ENCODE measurements at places on chromosomes 6 and 20.
A peak's percentile ranks its signal among the peaks of the same experiment; 100 is the strongest.

- ATAC-seq, result no peak
Observed at GRCh38 chr6:96675597-96675996, 112.7 kb downstream of the FHL5 start.

DNA sequence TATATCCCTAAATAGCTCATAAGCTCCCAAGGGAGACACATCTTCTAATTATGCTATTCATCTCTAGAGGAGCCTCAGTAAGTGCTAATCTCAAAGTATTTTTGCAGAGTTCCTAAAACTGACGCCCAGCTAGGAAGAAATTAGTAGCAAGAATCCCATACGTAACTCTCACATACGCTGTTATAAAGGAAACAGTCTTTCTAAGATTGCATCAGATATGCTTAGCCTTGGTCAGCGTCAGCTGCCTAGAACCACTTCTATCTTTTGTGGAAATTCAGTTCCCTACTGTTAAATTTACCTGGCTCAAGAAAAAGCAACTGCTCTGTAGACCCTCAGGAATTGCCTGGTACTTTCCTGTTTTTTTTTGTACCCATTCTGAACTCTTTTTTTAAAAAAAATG is 13.6 kb downstream of the RIPOR2 start:
- ATAC-seq, result peak; percentile 3

- no peak for ATAC-seq
Observed at GRCh38 chr6:20853828-20854227, 319.6 kb downstream of the CDKAL1 start.

DNA sequence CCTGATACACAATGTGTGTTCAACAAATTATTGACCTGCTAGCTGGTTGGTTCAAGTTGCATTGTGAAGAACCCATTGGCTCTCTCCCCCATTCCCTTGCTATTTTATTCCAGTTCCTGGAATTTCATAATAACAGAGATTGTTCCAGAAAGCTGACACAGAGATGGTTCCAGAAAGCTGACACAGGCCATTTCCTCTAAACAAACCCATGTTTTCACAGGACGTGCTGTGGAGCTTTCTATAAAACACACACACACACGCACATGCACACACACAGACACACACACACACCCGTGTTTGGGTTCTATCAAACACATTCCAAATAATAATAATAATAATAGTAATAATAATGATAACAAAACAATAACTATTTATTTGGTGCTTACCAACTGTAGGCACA is 259.1 kb downstream of the CLIC5 start:
- ATAC-seq, result no peak

- ATAC-seq, result no peak
Observed at GRCh38 chr6:113491376-113491775, 365.8 kb upstream of the MARCKS start.

DNA sequence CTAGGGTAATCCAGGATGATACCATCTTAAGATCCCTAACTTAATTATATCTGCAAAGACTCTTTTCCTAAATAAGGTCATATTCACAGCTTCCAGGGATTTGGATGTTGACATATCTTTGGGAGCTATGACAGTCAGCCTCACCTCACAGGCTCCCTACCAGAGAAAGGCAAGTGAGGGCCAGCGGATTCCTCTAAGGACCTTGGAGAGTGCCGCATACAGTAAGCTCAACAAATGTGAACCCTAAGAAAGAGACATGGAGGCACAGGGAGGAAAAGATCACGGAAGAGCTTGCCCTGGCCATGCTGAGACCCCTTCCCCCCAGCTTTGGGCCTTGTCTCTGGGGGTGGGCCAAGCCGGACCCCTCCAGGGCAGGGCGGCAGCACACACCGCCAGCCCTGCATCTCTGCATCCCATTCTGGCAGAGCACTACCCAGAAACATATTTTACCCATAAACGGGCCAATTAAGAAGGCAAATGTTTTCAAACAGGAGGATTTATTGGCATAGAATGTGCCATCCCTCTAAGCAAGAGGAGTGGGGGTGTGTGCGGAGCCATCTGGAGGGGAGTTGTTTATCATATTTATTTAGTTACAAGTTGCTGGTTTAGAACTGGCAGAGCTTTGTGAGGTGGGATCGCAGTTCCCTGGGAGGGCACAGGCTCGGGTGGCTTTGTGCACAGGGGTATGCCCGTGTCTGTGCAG is 55.4 kb downstream of the CHMP4B start:
- no peak for ATAC-seq

DNA sequence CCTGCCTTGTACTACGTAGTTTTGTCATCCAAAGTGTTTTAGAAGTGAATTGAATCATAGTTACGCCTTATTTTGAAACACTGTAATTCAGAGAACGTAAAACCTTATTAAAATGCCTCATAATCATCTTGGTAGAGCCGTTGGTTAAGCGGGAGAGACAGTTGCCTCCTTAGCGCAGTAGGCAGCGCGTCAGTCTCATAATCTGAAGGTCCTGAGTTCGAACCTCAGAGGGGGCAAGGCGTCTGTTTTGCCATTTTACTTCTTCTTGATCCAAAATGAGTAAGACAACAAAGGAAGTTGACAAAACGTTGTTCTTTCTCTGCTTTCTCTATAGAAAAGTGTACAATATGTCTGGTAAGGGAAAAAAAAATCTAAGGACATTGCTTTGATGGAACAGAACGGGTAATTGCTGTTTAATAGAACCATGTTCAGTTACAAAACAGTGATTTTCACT is 20.7 kb upstream of the TRIM27 start:
- peak; percentile 37 for ATAC-seq

- no peak for ATAC-seq
Observed at GRCh38 chr6:79898076-79898475, 49.3 kb downstream of the ELOVL4 start.

- no peak for ATAC-seq
Observed at GRCh38 chr6:97240222-97240621, 42.8 kb downstream of the MMS22L start.

DNA sequence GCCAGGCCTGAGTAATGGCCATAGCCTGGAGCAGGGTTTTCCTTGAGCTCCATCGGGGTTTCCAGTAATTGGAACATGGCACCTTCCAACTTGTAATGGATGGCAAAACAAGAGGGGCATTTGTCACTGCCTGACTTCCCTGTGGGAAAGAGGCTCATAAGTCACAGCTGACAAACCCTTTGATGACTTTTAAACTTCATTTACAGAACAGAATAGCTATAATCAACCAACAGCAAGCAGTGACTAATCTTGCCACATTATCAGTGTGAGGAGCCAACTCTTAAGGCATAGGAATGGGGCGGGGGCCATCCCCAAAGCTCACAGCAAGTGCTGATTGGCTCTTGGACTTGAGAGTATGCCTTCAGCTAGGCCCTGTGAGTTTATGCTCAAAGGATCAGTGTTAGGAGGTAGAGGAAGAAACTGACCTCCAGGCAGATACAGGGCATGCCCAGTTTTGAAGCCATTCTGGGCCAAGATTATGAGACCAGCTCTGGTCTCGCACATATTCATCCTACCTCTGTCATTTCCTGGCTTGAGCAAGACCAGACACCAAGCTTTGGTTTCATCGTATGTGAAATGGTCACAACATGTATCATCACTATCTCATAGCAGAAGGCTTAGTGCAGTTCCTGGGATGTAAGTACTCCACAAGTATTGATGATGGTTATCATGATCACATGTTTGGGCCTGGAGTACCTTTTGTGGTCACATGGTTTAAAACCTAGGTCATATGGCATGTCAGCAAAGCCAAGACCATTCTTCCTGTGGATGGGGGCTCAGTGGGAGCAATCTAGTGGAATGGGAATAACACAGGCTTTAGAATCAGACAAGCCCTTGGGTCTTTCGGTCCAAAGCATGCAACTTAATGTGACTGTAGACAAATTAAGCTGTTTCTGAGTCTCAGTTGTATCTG is 49.2 kb downstream of the EIF2S2 start:
- ATAC-seq, result no peak

DNA sequence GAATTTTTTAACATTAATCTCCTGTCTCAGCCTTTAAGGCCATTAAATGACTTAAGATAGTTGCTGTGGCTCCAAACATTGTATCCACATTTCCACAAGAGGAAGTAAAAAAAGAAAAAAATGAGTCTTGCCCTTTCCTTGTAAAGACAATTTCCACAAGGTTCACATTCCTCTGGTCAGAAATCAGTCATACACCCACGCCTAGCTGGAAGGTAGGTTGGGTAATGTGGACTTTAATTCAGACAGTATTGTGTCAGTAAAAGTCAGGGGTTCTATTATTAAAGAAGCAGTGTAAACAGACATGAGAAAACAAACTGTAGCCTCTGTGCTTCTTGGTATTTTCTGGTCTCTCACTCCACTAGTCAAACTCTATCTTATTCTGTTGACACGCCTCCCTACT is 682.0 kb downstream of the GRIK2 start:
- no peak for ATAC-seq

GRCh38 chr20:63855363-63856097 is 5.8 kb upstream of the ABHD16B start:
- ATAC-seq, result no peak

DNA sequence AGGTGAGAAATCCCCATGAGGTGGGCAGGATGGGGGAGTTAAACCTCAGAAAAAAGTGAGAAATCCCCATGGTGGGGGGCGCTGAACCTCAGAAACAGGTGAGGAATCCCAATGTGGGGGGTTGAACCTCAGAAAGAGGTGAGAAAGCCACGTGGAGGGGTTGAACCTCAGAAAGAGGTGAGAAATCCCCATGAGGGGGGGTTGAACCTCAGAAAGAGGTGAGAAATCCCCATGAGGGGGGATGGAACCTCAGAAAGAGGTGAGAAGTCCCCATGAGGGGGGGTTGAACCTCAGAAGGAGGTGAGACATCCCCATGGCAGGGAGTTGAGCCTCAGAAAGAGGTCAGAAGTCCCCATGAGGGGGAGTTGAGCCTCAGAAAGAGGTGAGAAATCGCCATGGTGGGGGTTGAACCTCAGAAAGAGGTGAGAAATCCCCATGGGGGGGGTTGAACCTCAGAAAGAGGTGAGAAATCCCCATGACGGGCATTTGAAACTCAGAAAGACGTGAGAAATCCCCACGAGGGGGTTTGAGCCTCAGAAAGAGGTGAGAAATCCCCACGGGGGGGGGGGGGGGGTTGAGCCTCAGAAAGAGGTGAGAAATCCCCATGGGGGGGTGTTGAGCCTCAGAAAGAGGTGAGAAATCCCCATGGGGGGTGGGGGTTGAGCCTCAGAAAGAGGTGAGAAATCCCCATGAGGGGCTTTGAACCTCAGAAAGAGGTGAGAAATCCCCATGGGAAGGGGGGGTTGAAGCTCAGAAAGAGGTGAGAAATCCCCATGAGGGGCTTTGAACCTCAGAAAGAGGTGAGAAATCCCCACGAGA is 14.3 kb upstream of the GOPC start:
- no peak for ATAC-seq

GRCh38 chr6:1814279-1814678 is 204.6 kb downstream of the FOXC1 start:
- ATAC-seq, result no peak

- no peak for ATAC-seq
Observed at GRCh38 chr20:24686156-24686555, 216.7 kb downstream of the SYNDIG1 start.

GRCh38 chr20:4108495-4109306 is 93.3 kb upstream of the RNF24 start:
- ATAC-seq, result peak; percentile 57

DNA sequence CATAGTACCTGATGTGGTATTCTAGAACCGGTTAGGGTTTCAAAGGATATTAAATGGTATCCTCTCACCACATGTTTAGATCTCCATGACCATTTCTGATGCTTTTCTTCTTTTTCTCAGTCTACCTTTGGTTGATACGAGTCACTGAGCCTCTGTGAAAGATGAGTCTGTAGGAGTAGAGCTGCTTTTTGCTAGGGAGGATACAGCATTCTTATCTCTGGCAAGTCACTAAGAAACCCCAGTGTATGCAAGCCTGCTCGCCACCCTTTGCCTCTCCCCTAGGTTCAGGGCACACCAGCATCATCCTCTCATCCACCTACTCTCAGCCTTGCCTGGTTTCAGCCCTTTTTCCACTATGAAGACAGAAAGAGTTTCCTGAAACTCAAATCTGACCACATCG is 89.9 kb downstream of the MTFR2 start:
- ATAC-seq, result no peak

- no peak for ATAC-seq
Observed at GRCh38 chr6:93624408-93624807, 205.0 kb upstream of the EPHA7 start.

GRCh38 chr6:18284261-18284660 is 19.9 kb upstream of the DEK start:
- no peak for ATAC-seq

DNA sequence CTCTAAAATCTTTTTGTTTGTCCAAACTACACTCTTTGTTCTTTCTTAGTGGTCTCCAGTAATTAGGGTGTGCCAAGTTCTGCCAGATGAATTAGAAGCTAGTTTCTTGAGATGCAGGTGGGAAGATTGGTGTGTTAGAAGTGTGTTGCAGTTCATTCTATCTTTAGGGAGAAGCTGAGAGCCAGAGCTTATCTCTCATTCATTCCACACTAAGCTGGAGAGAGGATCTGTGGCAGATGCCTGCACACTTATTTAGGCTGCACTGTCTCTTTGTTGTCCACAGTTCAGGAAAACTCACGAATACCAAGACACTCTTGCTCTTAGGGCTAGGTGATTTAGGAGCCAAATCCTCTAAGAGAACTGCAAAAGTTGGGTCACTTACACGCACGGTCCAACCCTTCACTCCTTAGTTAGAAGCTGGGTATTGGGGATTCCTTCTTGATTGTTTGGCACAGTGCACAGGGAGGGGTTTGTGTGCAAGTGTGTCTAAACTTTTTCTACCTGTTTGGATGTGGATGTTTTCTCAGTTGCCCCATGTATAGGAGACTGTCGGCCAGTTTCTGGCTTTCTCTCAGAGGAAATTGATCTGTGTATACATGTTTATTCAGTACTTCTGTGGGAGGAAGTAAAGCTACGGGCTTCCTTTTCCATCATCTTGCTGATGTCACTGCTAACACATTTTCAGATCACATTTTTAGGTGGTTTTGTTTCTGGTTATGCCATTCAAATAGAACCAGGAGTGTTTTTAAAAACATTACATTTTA is 49.5 kb downstream of the SMAP1 start:
- no peak for ATAC-seq

GRCh38 chr6:153392156-153392555 is 261.1 kb upstream of the RGS17 start:
- no peak for ATAC-seq

DNA sequence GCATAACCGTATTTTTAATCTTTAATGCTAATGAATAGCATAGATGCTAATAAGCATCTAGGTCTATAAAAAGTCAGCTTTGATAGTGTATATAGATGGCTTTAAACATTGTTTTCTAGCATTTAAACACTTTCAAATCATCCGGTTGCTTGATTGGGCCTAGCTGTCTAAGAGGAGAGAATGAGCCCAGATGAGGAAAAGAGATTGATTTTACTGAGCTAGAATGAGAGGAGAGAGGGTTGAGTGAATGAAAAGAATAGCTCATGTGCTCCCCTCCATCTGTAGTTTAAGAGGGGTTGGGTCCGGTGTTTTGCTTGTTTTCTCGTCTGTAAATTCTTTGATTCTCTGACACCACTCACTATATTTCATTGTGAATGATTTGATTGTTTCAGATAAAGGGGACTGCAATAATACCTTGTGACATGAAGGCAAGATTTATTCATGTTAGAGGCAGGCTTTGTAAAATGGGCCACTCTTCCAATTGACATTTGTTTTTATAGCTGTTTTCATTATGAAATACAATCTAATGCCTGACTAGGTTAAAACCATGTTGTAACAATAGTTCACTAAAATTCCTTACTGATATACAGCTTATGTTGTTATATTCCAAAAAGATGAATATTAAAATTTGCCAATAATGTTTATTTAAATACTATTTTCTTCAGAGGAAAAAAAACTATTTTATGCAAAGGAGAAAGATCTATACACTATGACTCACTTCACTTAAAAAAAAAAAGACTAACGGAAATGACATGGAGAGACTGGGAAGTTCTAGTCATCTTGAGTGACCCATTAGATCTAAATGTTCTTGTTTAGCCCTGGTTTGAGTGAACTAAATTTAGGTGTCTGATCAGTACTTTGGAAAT is 3.2 kb downstream of the PTPN1 start:
- ATAC-seq, result no peak
